NCI-H1436 (cell line): ENCODE measurements at places on chromosomes 7 and 10.

- DNase-seq, result peak; percentile 14
Measured at GRCh38 chr7:29588900-29589696, 25.5 kb downstream of the PRR15 start.

GRCh38 chr10:33236916-33237315 lies 97.6 kb downstream of the NRP1 start:
- no peak for DNase-seq

- DNase-seq, result no peak
Measured at GRCh38 chr7:119929891-119930290, 343.1 kb upstream of the KCND2 start.

GRCh38 chr10:15531927-15532722 lies 161.0 kb upstream of the FAM171A1 start:
- no peak for DNase-seq

DNA sequence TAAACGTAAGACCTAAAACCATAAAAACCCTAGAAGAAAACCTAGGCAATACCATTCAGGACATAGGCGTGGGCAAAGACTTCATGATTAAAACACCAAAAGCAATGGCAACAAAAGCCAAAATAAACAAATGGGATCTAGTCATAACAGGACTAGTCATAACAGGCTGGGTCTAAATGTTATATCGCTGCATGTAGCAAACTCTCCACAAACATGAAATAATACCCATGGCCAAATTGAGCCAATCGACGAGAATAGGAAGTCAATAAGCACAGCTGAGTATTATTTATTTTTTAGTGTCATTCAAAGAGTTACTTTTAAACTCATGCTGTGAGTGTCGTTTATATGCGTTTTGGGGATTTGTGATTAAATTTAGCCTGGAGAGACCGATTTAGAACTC lies 225.1 kb downstream of the TFEC start:
- DNase-seq, result no peak

- peak; percentile 57 for DNase-seq
Measured at GRCh38 chr10:78450807-78451485, 417.3 kb downstream of the RPS24 start.

DNA sequence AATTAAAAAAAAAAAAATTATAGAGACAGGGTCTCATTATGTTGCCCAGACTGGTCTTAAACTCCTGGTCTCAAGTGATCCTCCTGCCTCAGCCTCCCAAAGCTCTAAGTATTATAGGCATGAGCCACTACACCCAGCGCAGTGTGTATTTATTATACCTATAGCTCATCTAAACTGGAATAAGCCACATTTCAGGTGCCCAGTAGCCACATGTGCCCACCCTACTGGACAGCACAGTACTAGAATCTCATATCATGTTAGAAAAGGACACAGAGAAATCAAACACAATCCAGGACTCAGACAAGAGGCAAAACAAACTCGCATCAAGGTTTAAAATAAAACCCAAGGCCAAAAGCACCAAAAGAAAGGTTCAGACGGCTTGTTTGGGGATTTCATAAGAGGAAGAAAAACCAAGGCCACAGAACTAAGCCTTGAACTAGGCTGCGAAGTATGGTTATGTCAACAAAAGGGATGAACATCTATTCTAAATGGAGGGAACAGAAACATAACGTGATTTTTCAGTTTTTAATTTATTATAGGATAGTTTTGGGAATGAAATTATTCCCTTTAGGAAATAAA lies 32.3 kb downstream of the SLC16A9 start:
- DNase-seq, result no peak

- DNase-seq, result no peak
Measured at GRCh38 chr10:48480397-48481374, 124.2 kb downstream of the ARHGAP22 start.

GRCh38 chr7:29482056-29482455 lies 81.6 kb upstream of the PRR15 start:
- no peak for DNase-seq

DNA sequence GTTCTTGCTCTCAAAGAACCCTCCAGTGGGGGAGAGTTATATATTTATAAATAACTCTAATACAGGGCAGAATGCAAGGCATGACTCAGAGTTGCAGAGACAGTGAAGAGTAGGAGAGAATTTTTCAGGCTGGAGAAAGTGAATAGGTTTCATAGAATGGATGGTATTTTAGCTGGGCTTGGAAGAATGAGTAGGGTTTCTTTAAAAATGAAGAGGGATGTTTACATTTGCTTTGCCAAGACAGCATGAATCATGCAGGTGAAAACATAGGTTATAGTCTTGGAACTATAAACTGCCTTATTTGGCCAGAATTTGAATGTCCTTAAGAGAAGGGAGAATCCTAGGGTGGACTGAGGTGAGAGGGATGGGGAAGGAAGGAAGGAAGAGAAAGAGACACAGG lies 124.8 kb downstream of the CPED1 start:
- DNase-seq, result no peak
